ENCODE measurements at places on chromosomes 2 and 18.

GRCh38 chr2:102368461-102369109 is 13.0 kb downstream of the IL18R1 start:
- no peak for DNase-seq

DNA sequence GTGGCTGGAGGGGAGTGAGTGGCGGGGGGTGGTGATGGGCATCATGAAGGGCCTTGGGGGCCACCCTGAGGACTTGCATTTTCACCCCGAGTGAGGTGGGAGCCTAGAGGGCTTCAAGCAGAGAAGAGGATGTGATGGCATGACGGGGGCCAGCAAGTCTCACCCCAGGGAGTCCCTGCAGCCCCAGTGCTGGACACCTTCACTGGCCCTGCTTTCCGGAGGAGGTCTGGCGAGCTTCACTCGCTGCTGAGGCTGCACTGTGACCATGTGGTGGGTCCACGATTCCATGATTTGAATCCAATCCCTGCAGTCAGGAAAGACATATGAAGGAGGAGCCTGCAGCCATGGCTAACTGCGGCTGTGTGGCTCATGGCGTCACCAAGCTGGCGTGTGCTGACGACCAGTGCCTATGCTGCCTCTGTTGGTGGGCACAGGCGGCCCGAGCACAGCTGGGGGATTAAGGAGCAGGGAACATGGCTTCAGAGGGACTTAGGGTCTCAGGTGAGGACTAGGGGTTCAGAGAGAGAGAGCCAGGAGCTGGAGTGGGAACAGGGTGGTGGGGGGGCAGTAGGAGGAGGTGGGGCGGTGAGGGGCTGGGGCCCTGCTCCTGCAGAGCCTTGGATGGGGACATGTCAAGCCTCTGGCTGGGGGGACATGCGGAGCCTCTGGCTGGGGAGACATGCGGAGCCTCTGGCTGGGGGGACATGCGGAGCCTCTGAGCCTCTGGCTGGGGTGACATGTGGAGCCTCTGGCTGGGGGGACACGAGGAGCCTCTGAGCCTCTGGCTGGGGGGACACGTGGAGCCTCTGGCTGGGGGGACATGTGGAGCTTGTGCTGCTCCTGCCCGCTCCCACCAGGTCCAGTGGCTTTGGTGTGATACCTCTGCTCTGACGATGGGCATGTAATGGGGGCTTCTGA is 3.6 kb downstream of the ZAP70 start:
- no peak for DNase-seq

GRCh38 chr18:10681581-10682367 is 155.9 kb downstream of the NAPG start:
- no peak for DNase-seq

DNA sequence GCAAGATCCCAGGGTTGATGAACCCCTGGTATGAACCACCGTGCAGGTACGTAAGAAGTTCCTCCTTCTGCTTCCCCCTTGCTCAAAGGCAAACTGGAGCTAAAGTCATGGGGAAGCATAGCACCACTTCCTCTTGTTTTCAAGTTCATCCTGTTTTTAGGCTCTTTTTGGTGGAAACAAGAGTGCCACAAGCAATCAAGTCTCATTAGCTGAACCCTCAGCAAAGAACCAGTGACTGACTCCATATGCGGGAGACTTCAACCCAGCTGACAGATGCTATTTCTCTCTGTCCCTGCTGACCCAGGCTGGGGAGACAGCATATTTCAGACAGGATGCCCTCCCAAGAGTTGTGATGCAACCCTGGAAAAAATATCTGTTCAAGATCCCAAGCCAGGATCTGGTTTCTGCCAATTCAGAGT is 47.7 kb downstream of the BCL2 start:
- DNase-seq: no peak

GRCh38 chr2:238847419-238847801 is 475 bp upstream of the TWIST2 start:
- DNase-seq: no peak

- DNase-seq: peak; percentile 78
Measured at GRCh38 chr2:9565436-9566153, 10.0 kb upstream of the ADAM17 start.

GRCh38 chr2:240205348-240205747 is 64.9 kb upstream of the OTOS start:
- DNase-seq: peak; percentile 49

GRCh38 chr2:105179469-105180372 is 61.8 kb upstream of the GPR45 start:
- DNase-seq: peak; percentile 26

GRCh38 chr2:143030127-143030526 is 99.1 kb upstream of the ARHGAP15 start:
- no peak for DNase-seq

- no peak for DNase-seq
Measured at GRCh38 chr18:75977081-75977480, 518.0 kb downstream of the ZNF516 start.

DNA sequence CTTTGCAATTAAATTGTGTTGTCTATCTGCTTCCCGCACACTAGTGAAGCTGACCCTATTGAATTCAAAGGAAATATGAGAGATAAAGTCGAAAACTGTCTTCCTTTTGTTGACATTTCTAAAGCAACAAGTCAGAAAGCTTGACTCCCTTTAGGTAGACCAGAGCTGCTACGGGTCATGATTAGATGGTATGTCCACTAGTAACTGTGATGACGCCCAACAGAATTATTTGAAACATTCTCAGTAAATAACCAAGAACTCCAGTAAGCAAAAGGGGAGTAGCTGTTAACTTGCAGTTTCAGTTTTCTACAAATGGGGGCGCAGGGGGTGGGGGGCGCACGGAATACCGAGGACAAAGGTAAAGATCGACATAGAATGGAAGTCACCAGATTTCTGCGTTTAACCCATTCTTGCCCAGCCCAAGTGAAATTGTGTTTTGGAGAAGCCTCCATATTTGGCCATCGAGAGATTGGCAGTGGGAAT is 56.4 kb downstream of the CRIM1 start:
- no peak for DNase-seq

- DNase-seq: no peak
Measured at GRCh38 chr18:8871489-8871888, 166.1 kb downstream of the MTCL1 start.

- no peak for DNase-seq
Measured at GRCh38 chr2:127609031-127609751, 36.8 kb upstream of the GPR17 start.

Measured in smooth muscle cell of the brain vasculature (primary cell).